ENCODE measurements at places on chromosomes 3 and 15. TPM values are rescaled to one million over a fixed set of nuclear protein-coding genes. Genes with fewer than 3 reads are reported as not detected.

GRCh38 chr3:69425249-69425648 lies 39.4 kb upstream of the FRMD4B start:
- DNase-seq, result peak; percentile 29

- DNase-seq, result no peak
Observed at GRCh38 chr15:68479870-68480269, 47.9 kb upstream of the ITGA11 start.

GRCh38 chr3:182035324-182035723 lies 323.6 kb downstream of the SOX2 start:
- DNase-seq, result no peak

GRCh38 chr15:31300981-31301672 lies 25.5 kb upstream of the KLF13 start:
- DNase-seq, result no peak

GRCh38 chr15:78732634-78733033 lies 78.6 kb downstream of the ADAMTS7 start:
- DNase-seq, result no peak

DNA sequence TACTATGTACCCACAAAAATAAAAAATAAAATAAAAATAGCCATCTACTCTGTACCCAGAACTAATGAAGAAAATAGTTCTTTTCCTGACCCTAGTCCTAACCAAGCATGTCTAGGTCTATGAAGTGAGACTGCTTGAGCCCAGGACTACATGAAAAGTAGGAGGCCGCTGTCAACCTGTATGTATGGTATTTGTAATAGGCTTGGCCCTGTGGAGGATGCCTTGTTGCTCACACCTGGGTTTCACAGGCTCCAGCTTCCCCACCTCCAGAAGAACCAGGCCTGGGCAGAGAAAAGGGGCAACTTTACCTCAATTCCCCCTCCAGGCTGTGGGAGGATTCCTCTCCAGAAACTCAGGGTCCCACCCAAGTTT lies 6.8 kb upstream of the PKM start:
- DNase-seq, result no peak

DNA sequence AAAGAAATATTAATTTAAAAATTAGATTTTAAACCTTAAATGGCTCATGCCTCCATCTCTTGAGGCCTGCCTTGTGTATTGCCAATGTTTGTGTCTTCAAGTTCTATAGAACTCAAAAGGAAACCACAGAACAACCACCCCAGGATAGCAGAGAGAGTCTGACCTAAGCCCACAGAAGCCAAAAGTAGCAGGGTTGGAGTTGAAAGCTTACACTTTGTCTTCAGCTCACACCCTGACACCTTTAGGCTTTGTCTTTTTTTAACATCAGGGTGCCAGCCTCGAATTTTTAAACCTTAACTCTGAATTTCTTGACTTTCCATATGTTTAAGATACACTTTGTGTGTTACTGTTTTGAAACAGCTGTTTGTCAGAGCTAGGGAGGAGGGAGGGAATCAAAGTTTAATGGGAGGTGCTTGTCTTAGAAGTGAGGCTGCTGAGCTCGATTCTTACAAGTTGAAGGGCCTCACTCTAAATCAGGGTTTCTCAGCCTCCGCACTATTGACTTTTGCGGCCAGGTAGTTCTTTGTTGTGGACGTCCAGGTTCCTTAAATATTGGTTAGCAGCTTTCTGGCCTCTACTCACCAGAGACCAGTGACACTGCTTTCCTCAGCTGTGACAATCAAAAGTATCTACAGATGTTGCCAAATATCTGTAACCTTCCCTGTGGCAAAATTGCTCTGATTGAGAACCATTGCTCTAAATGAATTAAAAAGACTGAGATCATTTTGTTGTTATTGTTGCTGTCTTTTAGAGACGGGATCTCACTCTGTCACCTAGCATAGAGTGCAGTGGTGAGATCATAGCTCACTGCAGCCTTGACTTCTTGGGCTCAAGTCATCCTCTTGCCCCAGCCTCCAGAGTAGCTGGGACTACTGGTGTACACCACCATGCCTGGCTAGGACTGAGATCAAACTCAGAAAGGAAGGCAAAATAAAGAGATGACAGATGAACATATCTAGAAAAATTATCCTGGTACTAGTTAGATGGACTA lies 139.2 kb upstream of the EOMES start:
- peak; percentile 79 for DNase-seq

DNA sequence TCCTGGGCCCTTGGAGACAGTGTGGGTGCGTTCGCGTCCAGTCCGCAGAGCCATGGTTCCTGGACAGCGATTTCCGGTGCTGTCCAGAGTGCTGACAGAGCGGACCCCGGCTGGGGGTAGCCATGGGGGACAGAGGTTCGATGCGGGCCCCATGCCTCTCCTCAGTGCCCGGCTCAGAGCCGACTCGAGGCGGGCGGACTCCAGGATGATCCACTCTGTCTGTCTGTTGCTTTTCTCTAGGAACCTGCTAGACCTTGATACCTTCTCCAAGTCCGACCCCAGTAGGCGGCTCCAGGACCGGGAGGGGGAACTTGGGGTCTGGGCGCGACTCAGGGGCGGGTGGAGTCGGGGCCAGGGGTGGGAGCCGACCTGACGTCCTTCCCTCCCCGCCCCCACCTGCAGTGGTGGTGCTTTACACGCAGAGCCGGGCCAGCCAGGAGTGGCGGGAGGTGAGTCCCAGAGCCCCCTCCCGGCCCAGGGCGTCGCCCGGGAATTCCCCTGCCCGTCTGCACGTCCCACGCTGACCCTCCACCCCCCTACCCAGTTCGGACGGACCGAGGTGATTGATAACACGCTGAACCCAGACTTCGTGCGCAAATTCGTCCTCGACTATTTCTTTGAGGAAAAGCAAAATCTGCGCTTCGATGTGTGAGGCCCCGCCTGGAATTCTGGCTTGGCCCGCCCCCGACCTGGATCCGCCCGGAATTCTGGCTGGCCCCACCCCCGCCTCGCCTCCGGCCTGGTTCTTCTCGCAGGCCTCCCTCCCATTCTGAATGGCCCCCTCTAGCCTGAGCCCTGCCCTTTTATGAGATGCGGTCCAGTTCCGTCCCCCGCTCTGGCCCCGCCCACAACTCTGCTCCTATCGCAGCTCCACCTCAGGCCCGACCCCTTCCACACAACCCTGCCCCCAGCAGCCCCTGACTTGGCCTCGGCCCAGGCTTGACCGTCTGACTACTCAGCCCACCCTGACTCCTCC lies 1.0 kb downstream of the CPNE9 start:
- peak; percentile 22 for DNase-seq

DNA sequence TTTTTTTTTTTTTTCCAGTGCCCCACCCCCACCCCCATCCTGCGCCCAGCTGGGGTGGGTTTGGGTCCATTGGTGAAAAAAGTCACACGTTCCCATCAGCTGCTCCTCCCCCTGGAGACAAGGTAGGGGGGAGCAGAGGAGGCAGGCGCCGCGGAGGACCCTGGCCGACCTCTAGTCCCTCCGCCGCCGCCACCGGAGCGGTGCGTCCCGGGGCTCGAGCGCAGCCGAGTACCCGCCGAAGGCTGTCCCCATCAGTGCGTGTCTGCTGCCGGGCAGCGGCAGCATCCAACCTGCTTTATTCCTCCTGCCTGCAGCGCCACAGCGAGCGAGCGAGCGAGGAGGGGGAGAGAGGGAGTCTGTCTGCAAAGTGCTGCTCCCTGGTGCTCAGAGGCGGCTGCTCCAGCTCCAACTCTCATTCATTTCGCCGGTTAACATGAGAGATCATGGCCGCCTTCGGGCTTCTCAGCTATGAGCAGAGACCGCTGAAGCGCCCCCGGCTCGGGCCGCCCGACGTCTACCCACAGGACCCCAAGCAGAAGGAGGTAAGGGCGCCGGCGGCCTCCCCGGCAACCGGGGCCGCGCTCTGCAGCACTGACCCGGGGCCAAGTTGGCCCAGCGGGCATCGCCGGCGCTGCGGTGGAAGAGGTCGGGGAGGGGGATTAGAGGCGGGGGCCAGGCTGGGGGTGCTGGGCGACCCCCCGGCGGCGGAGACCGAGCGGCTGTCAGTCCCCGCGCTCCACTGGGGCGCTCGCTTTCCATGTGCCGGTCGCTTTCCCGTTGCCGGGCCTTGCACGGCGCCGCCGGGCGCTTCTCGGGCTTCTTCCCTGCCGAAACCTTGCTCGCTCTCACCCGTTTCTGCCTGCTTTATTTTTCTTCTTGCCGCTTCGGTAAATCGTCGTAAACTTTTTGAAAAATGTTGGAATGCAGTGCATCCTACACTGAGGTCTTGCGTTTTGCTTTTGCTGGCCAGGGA lies 1.3 kb downstream of the MED12L start:
- peak; percentile 36 for DNase-seq

DNA sequence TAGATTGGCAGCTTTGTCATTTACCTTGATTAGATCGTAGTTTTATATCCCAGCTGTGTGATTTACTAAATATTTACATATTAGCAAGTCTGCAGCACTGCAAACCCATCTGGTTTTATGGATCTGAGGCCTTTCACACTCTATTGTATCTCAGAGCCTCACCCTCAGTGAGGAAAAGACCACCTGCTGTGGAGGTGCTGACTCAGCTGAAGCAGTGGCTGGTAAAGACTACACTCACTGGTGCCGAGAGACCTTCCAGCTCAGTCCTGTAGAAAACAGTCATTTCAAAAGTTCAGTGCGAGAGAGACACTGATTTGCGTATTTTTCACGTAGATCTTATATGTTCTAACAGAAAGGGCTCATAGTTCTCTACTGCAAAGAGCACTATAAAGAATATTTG lies 307.8 kb upstream of the TPM1 start:
- DNase-seq, result no peak

GRCh38 chr3:162525066-162525742 lies 1028.6 kb downstream of the OTOL1 start:
- no peak for DNase-seq

GRCh38 chr3:197997936-197998335 lies 37.9 kb downstream of the LMLN start:
- no peak for DNase-seq

DNA sequence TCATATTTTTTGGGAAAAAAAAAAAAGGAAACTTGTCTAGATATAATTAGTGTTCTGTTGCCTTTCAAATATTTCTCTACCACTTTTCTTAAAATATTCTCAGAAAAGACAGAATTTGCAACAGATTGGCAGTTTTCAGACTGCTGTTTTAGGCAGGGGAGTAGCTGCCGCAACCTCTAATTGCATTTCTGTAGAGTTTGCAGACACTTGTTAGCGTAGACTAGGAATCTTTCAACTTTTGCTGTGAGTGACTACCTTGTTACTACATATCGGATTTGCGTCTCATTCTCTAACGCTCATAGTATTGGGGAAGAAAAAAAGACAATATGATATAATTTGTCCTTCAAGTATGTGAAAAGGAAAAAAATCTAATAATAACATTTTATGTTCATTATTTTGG lies 10.7 kb downstream of the TGFBR2 start:
- no peak for DNase-seq

PLOD2 gene
- not detected for polyA plus RNA-seq

P2RY14 gene
- 1.2 TPM for polyA plus RNA-seq

EPHA6 gene
- polyA plus RNA-seq, result not detected

CPB1 gene
- not detected for polyA plus RNA-seq

MUSTN1 gene
- not detected for polyA plus RNA-seq

SAXO2 gene
- not detected for polyA plus RNA-seq

CCR1 gene
- 10.5 TPM for polyA plus RNA-seq

INSYN1 gene
- not detected for polyA plus RNA-seq

MON1A gene
- polyA plus RNA-seq, result 24.0 TPM

IL16 gene
- polyA plus RNA-seq, result 155 TPM

DUOXA2 gene
- not detected for polyA plus RNA-seq

SERPINI2 gene
- not detected for polyA plus RNA-seq
